ENCODE measurements at places on chromosomes 2 and 18.

GRCh38 chr2:75002007-75002406, 43.6 kb downstream of the POLE4 start:
- no peak for DNase-seq

- no peak for DNase-seq
These were observed 268.2 kb upstream of the TCF4 start for GRCh38 chr18:55856229-55856628.

GRCh38 chr18:36871801-36872200, 42.9 kb downstream of the KIAA1328 start:
- no peak for DNase-seq

DNA sequence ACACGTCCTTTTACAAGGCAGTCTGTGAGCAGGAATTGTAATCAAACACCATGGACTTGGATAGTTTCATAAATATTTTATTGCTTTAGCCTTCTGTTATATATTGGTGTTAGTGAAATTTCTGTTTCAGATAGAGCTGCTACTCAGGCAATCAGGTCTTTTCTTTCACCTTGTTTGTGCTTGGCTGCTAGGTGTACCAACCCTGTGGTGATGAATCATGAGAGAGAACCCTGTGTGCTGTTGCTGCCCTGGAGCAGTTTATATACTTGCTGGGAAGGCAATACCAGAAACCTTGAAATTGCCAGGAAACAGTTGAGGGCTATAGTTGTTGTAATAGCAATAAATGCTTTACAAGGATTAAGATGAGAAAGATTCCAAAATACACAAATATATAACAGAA, 84.5 kb downstream of the FSHR start:
- no peak for DNase-seq

- DNase-seq = no peak
These were observed 56.3 kb downstream of the SH3RF3 start for GRCh38 chr2:109185338-109185737.

- no peak for DNase-seq
These were observed 321.5 kb upstream of the HNRNPA3 start for GRCh38 chr2:176891105-176891504.

DNA sequence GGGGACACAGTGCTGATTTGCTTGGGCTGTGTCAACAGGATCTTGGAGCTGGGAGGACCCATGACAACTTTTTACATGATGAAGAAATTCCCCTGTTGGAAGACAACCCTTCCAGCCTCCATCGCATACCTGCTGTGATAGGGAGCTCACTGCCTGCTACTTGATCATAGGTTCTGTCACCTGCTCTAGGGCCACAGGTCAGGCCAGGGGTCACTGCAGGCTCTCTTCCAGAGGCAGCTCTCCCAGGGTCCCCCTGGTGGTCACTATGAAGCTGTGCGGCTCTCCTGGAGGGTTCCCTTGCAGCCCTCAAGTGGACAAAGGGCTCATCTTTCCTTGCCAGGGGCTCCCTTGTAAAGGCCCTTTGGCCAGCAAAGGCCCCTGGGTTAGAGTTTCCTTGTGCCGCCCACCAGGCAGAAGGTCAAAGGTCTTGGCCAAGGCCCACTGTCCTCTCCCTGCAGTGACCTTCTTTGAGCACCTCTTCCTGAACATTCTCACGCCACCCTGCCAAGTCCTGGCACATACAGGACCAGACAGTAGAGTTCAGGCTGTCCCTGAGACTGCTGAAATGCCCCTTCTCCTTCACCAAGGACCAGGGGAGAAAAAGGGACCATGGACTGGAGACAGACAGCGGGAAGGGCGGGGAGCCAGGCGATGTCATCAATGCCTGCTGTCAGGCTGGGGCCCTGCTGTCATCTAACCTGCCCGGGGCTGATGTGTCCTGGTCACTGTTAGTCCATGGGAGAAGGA, 345.1 kb downstream of the DYSF start:
- DNase-seq = peak; percentile 49

DNA sequence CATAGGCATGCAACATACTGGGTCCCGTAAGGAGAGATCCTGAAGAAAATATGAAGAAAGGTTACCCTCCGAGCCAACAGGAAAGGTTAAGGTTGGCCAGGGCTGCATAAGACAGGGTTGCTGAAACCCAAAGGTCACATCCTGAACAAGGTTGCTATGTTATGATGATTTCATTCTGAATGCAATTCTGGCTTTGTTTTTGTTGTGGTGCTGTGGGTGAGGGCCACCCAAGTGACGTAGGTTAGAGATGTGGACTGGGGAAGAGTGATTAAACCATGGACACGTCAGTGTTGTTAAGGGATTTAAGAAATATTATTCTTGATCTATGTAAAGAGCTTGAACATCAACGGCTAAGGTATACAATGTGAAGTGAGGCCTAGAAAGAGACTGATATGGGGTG, 60.0 kb downstream of the ZEB2 start:
- DNase-seq = no peak

- DNase-seq = no peak
These were observed 17.6 kb upstream of the PPP4R1 start for GRCh38 chr18:9631814-9632496.

GRCh38 chr2:101012054-101012705, 10.1 kb downstream of the RPL31 start:
- DNase-seq = peak; percentile 9

DNA sequence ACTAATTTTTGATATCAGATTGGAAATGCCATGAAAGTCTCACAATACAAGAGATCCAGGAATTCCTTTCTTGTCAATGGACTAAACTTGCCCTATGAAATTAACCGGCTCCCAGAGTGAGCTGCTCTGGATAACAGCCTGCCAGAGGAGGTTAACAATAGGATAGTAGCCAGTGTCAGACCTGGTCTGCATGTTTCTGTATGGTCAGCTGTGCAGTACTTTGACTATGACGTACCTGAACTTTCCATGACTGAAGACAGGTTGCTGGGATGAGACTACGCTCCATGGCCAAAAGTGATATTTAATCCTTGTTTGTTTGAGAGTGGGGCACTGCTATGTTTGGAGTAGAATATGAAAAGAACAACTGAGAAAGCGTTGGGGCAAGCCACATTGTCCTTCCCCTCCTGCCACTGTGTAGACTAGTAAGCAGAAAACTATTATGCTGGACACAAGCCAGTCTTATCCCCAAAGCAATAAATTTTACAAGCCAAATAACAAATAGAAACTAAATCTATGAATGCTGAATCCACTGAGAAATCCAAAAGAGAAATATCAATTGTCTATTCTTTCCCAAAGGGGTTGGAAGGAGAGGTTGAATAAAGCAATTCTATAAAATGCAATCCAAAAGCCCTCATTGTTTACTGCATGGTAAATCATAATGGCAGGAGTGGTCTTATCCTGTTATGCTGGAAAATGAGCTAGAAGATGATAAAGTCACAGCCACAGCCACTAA, 115.5 kb upstream of the CYP26B1 start:
- DNase-seq = no peak

- DNase-seq = no peak
These were observed 50.0 kb downstream of the SLC8A1 start for GRCh38 chr2:40401896-40402295.

DNA sequence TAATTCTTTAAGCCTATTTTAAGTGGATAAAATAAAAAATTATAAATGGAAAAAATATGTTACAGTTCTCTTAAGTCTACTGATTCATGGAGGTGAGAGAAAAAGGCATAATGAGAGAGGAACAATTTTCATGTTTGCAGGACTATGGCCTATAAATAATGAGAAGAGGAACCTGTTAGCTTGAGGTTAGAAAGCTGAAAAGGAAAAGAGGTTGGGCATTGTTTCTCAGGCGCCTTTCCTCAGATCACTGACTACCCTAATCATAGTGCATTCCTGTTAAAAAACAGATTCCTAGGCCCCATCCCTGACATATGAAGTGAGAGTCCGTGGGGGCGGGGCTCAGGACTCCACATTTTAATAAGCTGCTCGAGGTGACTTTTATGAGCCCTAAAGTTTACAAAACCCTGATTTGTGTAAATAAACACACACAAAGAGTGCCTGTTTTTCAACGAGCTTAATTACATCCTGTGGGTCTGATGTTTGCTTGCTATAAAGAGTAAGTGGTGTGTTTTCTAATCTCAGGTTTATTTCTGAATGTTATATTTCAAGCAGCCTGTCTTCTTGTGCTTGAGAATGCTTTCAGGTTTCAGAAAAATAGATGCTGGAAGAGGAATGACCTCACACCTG, 335.5 kb downstream of the CLIP4 start:
- DNase-seq = no peak

DNA sequence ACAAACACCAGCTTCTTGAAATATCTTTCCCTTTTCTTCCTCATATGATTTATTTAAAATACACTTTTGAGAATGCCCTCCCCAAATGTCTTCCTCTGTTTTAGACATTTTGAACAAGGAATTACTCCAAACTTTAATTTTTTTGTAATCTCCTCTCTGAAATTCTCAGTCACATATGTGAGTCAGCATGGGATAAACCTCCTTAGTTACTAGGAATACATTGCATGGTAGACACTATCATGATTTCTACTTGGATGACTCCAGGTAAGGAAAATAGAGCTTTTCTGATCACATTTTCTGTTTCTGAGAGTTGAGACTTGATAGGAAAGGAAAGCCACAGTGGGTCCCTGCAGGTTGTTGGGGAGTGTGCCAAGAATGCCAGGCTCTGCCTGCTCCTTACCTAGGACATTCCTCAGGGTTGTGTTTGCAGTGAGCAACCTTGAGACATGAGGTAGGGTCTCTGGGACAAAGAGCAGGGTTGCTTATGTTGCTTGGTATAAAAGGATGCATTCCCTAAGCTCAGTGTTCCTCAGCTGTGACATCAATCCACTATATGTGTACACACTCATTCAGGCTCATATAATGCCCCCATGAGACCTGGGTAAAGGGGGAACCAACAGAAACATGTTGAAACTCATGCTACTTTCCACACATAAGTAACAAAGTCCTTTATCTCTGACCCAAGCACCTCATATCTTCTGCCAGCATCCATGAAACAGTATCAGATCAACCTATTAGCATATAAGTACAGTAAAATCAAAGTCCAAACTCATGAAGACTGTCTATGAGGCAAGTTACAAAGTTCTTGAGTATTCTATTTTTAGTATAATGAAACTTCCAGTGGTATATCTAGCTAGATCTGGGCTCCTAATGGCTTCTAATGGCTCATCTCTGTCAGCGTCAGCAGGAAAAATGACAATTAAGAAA, 112.8 kb upstream of the SCN1A start:
- no peak for DNase-seq

- DNase-seq = peak; percentile 64
These were observed 44.4 kb downstream of the FBLN7 start for GRCh38 chr2:112182581-112183034.

DNA sequence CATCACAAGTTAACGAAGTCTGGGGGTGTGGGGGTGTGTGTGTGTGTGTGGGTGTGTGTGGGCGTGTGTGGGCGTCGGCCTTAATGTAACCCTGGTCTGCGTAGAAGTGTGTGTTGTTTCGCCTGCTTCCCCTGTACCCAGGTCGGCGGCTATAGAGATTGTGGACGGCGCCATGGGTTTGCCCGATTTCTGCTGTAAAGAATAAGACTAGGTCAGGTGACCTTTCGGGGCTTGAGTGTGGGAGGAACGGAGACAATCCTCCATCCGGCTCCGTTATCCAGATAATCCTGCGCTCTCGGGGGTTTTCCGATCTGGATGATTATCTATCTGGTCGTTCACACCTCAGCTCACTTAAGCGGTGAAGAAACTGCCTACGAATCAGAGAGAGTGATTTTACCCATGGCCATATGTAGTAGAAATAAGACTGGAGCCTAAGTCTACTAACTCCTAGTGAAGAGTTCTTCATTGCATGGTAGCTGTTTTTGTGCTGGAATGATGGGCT, 543 bp downstream of the HADHB start:
- no peak for DNase-seq

DNA sequence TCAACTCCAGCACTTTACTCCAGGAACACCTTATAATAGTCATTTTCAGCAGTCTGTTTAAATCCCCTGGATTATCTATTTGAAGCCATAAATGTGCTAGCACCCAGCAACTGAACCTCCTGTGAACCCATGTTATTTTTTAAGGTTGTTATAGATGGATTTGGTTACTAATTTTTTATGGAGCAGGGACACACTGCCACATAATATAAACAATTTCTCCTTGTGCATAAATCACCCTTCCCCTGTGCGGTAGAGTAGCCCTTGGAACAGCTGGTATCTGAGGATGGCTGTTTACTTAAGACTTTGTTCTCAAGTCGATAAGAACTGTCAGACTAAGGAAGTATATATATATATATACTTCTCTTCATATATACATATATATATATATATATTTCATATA, 367.4 kb downstream of the EPHA4 start:
- no peak for DNase-seq

DNA sequence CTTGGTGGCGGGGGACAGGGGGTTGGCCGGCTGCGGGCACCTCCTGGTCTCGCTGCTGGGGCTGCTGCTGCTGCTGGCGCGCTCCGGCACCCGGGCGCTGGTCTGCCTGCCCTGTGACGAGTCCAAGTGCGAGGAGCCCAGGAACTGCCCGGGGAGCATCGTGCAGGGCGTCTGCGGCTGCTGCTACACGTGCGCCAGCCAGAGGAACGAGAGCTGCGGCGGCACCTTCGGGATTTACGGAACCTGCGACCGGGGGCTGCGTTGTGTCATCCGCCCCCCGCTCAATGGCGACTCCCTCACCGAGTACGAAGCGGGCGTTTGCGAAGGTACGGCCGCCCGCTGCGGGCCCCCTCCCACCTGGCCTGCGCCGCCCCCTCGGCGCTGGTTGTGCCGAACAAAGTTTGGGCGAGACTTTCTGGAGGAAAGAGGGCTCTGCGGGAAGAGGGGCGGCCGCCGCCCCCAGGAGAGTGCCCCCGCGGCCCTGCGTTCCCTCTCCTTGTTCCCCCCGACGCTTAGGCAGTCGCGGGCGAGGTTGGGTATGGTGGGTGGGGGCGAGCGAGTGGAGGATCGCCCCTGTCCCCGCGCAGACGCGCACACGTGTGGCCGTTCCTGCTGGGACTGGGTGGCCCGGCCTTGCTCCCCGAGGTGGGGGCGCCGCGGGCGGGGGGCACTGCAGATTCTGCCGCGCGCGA, 866 bp downstream of the CRIM1 start:
- DNase-seq = peak; percentile 75

- DNase-seq = peak; percentile 5
These were observed 8.9 kb downstream of the GDF7 start for GRCh38 chr2:20675701-20676352.

GRCh38 chr18:50286391-50287027, 983 bp downstream of the CXXC1 start:
- no peak for DNase-seq

DNA sequence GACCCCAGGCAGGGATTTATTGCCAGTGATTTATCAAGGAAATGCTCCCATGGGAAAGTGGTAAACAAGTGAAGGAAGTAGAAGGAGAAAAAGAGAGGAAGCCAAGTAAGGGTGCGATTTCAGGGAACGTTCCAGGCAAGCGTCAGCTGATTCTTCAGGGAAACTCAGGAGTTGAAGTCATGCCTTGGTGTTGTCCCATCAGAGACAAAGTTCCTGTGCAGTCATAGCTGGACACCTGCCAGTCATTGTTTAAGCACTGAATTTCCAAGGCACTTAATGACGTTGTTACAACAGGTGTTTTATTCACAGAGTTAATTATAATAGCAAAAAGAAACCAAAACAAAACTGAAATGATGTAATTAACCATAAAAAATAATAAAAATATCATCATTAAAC, 381.8 kb upstream of the CRIM1 start:
- DNase-seq = no peak
